Hematopoietic multipotent progenitor cell treated with erythropoietin and hydrocortisone succinate and interleukin-3 and kit ligand, for 4 days (in vitro differentiated cells): ENCODE measurements at places on chromosomes 11 and 22.

DNA sequence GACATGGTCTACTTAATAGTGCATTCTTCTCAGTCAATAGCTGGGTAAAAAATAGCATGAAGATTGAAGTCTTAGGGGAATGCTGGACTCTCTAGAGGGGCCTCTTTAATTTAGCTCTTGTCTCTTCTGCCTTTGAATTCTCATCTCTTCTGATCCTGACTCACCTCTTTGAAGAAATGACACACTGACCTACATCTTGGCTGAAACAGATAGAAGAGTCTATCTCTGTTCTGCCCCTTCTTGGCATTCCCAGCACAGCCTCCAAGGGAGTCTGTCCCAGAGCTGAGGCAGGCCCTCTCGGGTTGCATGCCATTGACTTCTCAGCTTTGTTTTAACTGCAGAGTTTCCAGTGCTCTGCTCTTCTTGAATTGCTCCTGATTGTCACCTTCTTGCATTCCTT is 55.7 kb downstream of the PTPRJ start:
- DNase-seq = no peak

DNA sequence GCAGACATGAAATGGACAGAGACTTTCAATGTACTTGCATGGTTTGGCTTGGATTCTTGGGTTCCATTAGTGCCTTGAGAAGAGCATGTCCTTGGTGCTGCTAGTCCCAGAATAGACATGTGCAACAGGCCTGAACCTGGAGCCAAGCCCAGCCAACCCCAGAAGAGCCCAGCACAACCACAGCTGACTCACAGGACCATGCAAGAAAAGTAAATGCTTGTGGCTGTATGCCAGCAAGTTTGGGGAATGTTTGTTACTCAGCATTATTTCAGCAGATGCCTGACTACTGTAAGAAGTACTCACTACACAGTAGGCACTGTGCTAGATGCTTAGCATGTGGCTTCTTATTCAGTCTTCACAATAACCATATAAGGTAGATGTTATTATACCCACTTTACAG is 39.2 kb upstream of the HMGXB4 start:
- DNase-seq = no peak

DNA sequence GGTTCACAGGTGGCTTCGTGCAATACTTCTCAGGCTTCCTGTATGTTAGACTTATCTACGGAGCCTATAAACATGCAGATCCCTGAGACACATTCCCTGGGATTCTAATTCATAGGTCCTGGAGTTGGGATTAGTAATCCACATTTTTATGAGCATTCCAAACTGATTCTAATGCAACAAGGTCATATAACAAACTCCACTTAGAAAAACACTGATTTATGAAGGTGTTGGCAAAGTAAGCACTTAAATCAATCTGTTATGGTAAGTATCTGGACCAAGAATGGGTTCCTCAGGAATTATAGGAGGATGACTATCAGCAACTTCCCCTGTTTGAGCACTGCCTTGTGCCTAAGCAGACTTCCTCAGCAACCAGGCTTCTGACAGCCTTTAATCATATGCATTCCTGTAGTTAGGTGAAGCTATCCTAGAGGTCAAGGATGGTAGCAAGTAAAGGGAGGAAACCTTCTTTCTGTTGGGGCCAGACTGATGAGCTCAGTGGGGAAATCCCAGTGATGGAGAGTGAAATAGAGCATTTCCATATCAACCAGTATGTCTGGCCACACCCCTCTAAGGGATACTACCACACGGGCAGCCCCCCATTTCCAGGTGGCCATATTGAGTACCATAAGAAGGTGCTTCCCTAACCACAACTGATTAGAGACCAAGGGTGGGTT is 89.6 kb downstream of the RASSF10 start:
- no peak for DNase-seq

DNA sequence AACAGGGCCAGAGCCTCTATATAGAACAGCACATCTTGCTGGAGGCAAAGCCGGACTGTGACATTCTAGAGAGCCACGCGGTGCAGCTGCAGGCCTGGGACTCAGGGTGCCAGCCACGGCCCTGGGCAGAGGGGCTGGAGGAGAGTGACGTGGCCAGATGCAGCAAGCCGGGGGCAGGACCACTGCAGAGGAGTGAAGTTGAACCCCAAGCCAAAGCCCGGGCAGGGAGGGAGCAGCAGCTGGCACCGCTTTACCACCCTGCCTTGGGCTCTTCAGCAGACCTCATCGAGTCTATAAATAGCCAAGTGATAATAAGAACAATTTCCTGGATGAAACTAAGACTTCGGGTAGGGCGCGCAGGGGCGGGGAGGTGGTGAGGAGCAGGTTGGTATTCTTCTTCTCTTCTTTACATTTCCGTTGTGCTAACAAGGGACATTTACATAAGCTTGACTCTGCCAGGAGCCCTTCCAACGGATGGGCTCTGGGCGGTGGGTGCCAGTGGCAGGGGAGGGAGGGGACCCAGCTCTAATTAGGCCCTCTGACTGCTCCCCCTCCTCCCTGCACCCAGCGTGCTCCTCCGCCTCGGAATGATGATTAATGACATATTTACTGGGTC is 110.2 kb downstream of the ST3GAL4 start:
- peak; percentile 45 for DNase-seq

DNA sequence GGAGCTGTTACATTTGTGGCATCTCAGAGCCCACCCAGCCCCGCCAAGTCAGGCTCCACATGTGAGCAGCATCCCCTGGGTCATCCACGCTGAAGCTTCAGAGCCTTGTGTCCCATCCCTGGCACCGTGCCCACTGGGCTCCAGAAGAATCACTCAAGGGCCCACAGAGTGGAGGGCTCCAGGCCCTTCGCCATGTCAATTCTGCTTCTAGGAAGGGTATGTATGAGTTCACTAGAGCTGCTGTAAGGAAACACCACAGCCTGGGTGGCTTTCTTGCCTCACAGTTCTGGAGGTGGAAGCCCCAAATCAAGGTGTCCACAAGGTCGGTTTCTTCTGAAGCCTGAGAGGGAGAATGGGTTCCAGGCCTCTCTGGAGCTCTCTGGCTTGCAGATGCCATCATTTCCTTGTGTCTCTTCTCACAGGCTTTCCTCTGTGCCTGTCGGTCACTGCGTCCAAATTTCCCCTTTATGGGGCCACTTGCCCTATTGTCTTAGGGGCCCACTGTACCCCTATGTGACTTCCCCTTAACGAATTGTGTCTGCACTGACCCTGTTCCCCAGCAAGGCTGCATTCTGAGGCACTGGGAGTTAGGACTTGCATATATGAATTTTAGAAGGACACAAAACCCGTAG is 1476.0 kb downstream of the TBC1D22A start:
- no peak for DNase-seq
